ENCODE measurements at places on chromosomes 13 and 19.

- no peak for DNase-seq
Measured at GRCh38 chr13:30006246-30006645, 155.8 kb upstream of the UBL3 start.

GRCh38 chr19:16136185-16136999 is 7.1 kb upstream of the HSH2D start:
- no peaks in the 10 kb centered on the region for H3K4me1 ChIP-seq
- H3K36me3 ChIP-seq = no peaks in the 10 kb centered on the region
- no peak overlapping the region for H3K4me3 ChIP-seq

- peak overlapping the region; percentile 23 for H3K27ac ChIP-seq
- H3K4me3 ChIP-seq = no peak overlapping the region
- no peaks in the 10 kb centered on the region for H3K27me3 ChIP-seq
- no peak for DNase-seq
Measured at GRCh38 chr13:112658808-112659207, 31.0 kb upstream of the ATP11A start.

DNA sequence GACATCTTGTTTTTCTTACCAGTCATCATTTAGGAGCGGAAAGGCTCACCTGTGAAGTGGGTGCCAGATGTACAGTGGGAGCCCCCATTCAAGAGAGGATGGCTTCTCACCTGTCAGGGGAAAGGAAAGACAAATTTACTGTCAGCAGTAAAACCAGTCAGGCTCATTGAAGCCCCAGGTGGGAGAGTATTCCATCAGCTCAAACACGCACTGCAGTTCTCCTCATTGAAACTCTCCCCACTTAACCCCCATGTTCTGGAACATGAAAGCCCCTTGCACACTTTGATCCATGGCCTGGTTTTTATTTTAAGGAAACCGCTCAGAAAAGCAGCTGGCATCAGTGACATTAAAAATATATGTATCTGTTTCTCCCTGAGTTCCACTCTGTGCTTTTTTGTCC is 401.1 kb upstream of the ZNF507 start:
- no peak overlapping the region for H3K4me3 ChIP-seq
- no peaks in the 10 kb centered on the region for H3K36me3 ChIP-seq
- H3K4me1 ChIP-seq = no peaks in the 10 kb centered on the region

GRCh38 chr13:74070065-74070464 is 64.1 kb downstream of the KLF12 start:
- H3K27me3 ChIP-seq = no peaks in the 10 kb centered on the region
- no peak overlapping the region for H3K27ac ChIP-seq
- DNase-seq = no peak
- no peaks in the 10 kb centered on the region for H3K4me1 ChIP-seq
- no peaks in the 10 kb centered on the region for H3K36me3 ChIP-seq

DNA sequence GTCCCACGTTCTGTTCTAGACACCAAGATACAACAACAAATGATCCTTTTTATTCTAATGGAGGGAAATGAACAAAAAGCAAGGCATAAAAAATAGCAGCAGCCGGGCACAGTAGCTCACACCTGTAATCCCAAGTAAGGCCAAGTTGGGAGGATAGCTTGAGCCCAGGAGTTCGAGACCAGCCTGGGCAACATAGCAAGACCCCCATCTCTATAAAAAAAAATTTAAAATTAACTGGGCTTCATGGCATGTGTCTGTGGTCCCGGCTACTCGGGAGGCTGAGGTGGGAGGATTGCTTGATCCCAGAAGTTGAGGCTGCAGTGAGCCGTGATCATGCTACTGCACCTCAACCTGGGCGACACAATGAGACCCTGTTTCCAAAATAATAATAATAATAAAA is 1.0 kb downstream of the MIA start:
- H3K4me1 ChIP-seq = peaks cover 7% of the 10 kb centered on the region
- H3K36me3 ChIP-seq = no peaks in the 10 kb centered on the region
- DNase-seq = no peak
- peak overlapping the region; percentile 96 for H3K27ac ChIP-seq
- no peaks in the 10 kb centered on the region for H3K27me3 ChIP-seq
- no peak overlapping the region for H3K4me3 ChIP-seq

- H3K27ac ChIP-seq = no peak overlapping the region
- H3K36me3 ChIP-seq = no peaks in the 10 kb centered on the region
- DNase-seq = no peak
- H3K27me3 ChIP-seq = no peaks in the 10 kb centered on the region
- no peaks in the 10 kb centered on the region for H3K4me1 ChIP-seq
Measured at GRCh38 chr19:53389571-53389970, 5.4 kb upstream of the ZNF765 start.

- no peaks in the 10 kb centered on the region for H3K27me3 ChIP-seq
- H3K4me1 ChIP-seq = no peaks in the 10 kb centered on the region
- H3K36me3 ChIP-seq = no peaks in the 10 kb centered on the region
- no peak overlapping the region for H3K27ac ChIP-seq
- H3K4me3 ChIP-seq = no peak overlapping the region
- DNase-seq = no peak
Measured at GRCh38 chr13:106382534-106382933, 152.9 kb downstream of the EFNB2 start.

DNA sequence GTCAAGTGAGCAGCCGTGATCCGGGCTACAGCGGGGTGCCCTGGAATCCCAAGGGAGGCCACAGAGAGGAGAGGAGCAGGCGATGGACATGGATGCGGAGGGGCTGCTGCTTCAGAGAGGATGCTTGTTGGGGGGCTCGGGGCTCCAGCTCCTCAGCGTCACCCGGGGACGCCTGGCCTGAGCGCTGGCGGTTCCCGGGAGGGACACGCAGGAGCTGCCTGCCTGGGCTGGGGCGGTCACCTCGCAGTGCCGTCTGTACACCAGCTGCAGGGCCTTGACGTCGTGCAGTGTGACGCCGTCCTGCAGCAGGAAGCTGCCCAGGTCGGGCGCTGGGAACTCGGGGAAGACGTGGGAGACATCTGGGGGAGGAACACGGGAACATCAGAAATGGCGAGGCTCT is 29.9 kb upstream of the RANBP3 start:
- DNase-seq = no peak
- no peak overlapping the region for H3K4me3 ChIP-seq
- H3K4me1 ChIP-seq = no peaks in the 10 kb centered on the region
- H3K36me3 ChIP-seq = no peaks in the 10 kb centered on the region
- H3K27ac ChIP-seq = no peak overlapping the region

GRCh38 chr19:1422943-1423342 is 15.3 kb upstream of the RPS15 start:
- H3K27me3 ChIP-seq = no peaks in the 10 kb centered on the region
- no peak overlapping the region for H3K4me3 ChIP-seq
- H3K27ac ChIP-seq = peak overlapping the region; percentile 24

- H3K27ac ChIP-seq = peak overlapping the region; percentile 95
- no peaks in the 10 kb centered on the region for H3K27me3 ChIP-seq
- no peaks in the 10 kb centered on the region for H3K4me1 ChIP-seq
- no peak overlapping the region for H3K4me3 ChIP-seq
- no peaks in the 10 kb centered on the region for H3K36me3 ChIP-seq
Measured at GRCh38 chr13:40169476-40169875, 497.0 kb downstream of the FOXO1 start.

DNA sequence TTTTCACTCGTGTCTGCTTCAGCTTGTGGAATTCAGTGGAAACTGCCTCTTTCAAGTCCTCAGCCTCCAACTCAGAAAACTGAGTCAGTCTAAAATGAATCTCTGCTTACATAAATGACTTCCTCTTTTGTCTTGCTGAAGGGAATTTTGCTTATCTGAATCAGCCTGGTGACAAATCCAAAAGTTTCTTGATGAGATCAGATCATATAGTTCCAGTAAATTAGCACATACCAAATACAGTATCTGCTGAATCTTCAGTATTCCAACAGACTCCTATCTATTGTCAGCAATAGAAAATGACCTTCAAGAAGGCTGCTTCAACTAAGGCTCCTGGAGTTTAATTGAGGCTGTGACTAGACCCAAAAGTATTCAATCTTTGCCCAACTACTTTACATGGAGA is 290.0 kb downstream of the MZT1 start:
- H3K36me3 ChIP-seq = no peaks in the 10 kb centered on the region
- H3K27ac ChIP-seq = no peak overlapping the region
- H3K4me3 ChIP-seq = no peak overlapping the region
- no peaks in the 10 kb centered on the region for H3K27me3 ChIP-seq
- no peak for DNase-seq

- H3K4me3 ChIP-seq = no peak overlapping the region
- H3K4me1 ChIP-seq = no peaks in the 10 kb centered on the region
- DNase-seq = no peak
- H3K27me3 ChIP-seq = no peaks in the 10 kb centered on the region
- H3K27ac ChIP-seq = no peak overlapping the region
- no peaks in the 10 kb centered on the region for H3K36me3 ChIP-seq
Measured at GRCh38 chr19:39182174-39182505, 14.6 kb upstream of the NCCRP1 start.

- H3K36me3 ChIP-seq = no peaks in the 10 kb centered on the region
- no peaks in the 10 kb centered on the region for H3K4me1 ChIP-seq
- H3K27me3 ChIP-seq = no peaks in the 10 kb centered on the region
- no peak overlapping the region for H3K4me3 ChIP-seq
Measured at GRCh38 chr19:10878253-10878652, 6.9 kb downstream of the CARM1 start.

- no peak for DNase-seq
- H3K27me3 ChIP-seq = no peaks in the 10 kb centered on the region
- H3K4me1 ChIP-seq = no peaks in the 10 kb centered on the region
- no peak overlapping the region for H3K27ac ChIP-seq
Measured at GRCh38 chr13:92315265-92315664, 911.3 kb upstream of the GPC6 start.

GRCh38 chr19:41657157-41657556 is 30.3 kb upstream of the CEACAM4 start:
- no peaks in the 10 kb centered on the region for H3K36me3 ChIP-seq
- no peaks in the 10 kb centered on the region for H3K4me1 ChIP-seq
- no peak overlapping the region for H3K4me3 ChIP-seq
- H3K27me3 ChIP-seq = no peaks in the 10 kb centered on the region

DNA sequence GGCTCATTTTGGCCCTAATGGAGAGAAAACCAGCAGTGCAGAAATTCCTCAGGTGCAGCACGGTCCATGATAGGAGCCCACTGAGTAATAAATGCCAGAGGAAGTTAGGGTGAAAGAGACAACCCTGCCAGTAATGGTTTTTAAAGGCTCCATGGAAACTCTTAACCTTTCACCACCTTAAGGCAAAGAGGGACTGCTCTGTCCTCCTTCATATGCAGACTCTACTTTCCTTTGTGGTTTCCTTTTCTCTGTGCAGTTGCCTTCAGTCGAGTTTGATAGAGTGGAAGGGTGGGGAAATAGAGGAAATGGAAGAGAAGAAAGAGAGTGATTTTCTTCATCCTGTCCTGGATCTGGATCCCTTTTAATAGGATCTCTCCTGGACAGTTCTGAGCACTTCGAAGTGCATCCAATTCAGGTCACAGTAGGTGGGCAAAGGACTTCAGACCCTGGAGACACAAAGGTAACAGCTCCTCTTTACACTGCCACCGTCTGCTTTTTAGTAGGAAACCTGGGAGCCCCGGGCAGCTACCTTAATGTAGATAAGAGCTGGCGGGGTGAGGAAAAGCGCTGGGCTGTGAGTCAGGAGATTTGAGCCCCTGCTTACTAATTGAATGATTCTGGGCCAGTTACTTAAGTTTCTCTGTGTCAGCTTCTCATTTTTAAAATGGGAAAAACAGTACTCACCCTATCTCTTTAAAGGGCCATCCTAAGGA is 294.8 kb downstream of the KCNRG start:
- no peaks in the 10 kb centered on the region for H3K4me1 ChIP-seq
- no peaks in the 10 kb centered on the region for H3K36me3 ChIP-seq
- no peak overlapping the region for H3K4me3 ChIP-seq
- no peak overlapping the region for H3K27ac ChIP-seq
- H3K27me3 ChIP-seq = no peaks in the 10 kb centered on the region

- DNase-seq = peak; percentile 74
- no peak overlapping the region for H3K4me3 ChIP-seq
- H3K4me1 ChIP-seq = peaks cover 7% of the 10 kb centered on the region
- H3K36me3 ChIP-seq = no peaks in the 10 kb centered on the region
- H3K27ac ChIP-seq = peak overlapping the region; percentile 36
Measured at GRCh38 chr19:6021878-6022569, 44.1 kb upstream of the RANBP3 start.

GRCh38 chr19:54010474-54010873 is 19.0 kb downstream of the CACNG6 start:
- H3K36me3 ChIP-seq = no peaks in the 10 kb centered on the region
- H3K4me1 ChIP-seq = no peaks in the 10 kb centered on the region
- DNase-seq = no peak
- no peak overlapping the region for H3K4me3 ChIP-seq
- H3K27me3 ChIP-seq = no peaks in the 10 kb centered on the region

- H3K4me3 ChIP-seq = no peak overlapping the region
- no peaks in the 10 kb centered on the region for H3K27me3 ChIP-seq
- H3K36me3 ChIP-seq = no peaks in the 10 kb centered on the region
- H3K27ac ChIP-seq = no peak overlapping the region
Measured at GRCh38 chr13:45537516-45537915, 72.8 kb downstream of the COG3 start.

- no peak overlapping the region for H3K4me3 ChIP-seq
- H3K27ac ChIP-seq = no peak overlapping the region
- no peak for DNase-seq
Measured at GRCh38 chr19:36577271-36577996, 4.3 kb upstream of the ZNF529 start.

DNA sequence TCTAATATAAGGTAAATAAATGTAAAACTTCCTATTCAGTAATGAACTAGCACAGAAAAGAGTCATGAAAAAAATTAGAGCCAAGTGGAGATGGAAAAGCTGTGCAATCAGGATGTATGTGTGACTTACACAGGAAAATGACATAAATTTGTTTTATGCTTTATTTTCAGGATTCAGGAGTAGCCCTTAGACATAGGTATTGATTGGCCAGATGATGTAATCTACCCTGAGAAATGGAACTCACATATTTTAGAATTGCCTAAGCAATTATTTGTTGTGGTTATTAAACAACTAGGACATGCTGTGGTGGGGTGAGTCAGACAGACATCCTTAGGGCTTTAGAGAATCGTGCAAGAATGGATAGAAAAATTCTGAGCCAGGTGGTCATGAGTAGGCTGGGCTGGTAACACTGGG is 110.6 kb downstream of the PCDH9 start:
- no peaks in the 10 kb centered on the region for H3K27me3 ChIP-seq
- H3K4me1 ChIP-seq = no peaks in the 10 kb centered on the region
- H3K4me3 ChIP-seq = no peak overlapping the region

- DNase-seq = no peak
- no peak overlapping the region for H3K27ac ChIP-seq
- H3K4me1 ChIP-seq = no peaks in the 10 kb centered on the region
- no peaks in the 10 kb centered on the region for H3K36me3 ChIP-seq
Measured at GRCh38 chr13:30928978-30929377, 3.5 kb upstream of the TEX26 start.
